ENCODE measurements at places on chromosomes 16 and 17. TPM values are rescaled to one million over a fixed set of nuclear protein-coding genes. Genes with fewer than 3 reads are reported as not detected.

The DYNLRB2 gene
- total RNA-seq, result 1.3 TPM

DNA sequence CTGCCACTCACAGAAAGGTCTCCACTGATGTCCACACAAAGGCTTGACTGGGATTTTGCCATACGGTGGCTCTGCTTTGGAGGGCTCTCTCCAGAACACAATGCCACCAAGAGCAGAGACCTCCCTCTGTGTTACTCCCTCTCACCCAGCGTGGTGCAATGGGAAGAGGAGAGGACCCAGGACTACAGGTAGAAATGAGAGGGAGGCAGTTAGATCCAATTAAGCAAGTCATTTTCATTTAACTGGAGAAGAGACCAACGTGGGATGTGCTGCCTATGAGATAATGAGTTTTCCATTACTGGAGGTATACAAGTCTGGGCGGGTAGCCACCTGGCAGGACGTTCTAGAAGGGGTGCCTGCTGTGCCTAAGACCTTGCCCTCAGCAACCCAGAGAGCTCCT, 34.2 kb downstream of the TOM1L2 start:
- no peak for DNase-seq

DNA sequence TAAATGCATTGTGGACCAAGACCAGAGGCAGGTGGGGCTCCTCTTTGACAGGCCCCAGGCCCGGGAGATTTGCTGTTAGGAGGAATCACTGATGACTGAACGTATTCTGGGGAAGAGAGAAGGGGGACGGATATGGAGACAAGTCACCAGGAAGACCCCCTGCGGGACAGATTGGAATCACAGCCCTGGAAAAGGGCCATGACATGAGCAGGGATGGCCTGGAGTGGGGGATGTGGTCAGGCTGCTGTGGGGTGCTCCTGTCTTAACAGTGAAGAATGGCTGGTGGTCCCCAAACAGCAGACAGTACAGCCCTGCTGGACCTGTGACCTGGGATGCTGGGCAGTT, 23.7 kb upstream of the MGAT5B start:
- no peak for DNase-seq

The C17orf50 gene
- total RNA-seq, result not detected

The P2RX1 gene
- total RNA-seq, result 2.8 TPM

DNA sequence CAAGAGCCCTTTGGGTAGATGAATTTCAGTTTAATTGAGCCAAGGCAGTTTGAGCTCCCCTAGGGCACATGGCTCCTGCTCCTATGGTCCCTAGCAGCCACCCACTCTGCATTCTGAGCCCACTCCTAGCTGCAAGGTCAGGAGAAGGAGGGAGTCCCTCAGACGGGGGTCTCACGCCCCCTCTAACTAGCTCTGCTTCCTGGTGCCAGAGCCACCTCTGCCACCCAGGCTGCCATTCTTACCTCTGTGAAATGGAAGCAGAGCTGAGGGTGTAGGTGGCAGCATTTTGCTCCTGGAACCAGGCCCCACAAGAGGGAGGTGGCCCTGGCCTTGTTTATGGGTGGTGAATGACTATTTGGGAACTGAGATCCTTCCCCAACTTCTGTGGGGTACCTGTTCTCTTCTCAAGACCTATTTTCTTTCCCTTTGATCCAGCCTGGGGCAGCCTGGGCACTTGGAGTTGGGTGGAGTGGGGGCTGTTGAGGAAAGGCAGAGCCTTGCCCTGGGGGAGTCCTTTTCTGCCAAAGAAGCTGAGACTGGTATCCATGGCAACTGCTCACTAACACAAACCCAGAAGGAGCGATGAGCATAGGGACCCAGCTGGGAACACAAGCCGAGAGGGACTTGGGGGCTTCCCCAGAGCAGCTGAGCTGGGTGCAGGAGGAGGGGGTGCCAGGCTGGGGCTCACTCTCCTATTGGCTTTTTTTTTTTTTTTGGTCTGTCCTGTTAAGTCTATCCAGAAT, 4.8 kb downstream of the SPNS2 start:
- DNase-seq, result no peak

All from mucosa of gallbladder (tissue), 1 donor.